NCI-H226 (cell line): ENCODE measurements at places on chromosomes 3 and 15.

- DNase-seq = no peak
Observed at GRCh38 chr15:33443708-33444107, 132.9 kb downstream of the RYR3 start.

GRCh38 chr15:67199391-67199790, 55.1 kb downstream of the AAGAB start:
- no peak for DNase-seq

DNA sequence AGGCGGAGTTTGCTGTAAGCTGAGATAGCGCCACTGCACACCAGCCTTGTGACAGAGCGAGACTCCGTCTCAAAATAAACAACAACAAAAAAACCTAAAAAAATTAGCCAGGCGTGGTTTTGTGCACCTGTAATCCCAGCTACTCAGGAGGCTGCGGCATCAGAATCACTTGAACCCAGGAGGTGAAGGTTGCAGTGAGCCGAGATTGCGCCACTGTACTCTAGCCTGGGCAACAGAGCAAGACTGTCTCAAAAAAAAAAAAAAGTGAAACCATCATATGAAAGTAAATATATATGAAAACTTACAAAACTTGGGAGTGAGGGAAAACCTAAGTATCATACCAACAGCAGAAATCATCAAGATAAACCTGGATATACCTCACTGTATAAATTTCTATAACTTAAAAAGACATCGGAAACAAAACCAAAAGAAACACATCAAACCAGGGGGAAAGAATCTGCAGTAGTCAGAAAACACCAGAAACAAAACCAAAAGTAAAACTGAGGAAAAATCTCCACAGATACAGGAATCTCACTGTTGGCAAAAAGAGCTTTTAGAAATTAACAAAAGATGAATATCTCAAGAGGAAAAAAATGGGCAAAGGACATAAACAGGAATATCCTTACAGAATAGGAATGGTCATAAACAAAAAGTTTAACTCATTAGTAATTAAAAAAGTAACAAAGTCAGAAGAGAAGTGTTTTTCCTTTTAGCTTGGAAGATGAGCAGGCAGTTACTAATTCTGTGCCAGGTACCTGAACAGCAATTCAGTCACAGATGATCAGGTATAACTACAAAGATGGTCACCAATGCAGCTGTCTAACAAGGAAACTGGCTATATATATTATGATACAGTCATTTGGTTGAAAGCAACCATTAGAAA, 41.3 kb downstream of the ETV5 start:
- DNase-seq = no peak

DNA sequence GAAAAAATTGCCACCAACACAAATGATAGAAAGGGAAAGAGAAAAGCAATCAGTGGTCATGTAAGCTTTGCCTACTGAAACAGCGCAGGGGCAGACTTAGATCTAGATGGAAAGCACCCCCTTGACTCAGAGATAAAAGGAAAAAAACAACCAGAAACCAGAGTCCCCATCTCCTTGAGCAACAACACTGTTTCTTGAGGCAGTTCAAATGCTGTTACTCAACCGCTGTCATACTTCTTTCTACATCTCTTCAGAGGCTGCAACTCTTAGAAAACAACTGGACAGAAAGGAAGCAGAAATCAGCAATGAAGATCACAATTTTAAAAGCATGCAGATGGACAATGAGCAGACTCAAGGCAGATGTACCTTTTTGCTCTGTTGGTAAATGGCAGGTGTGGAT, 36.5 kb downstream of the FSIP1 start:
- no peak for DNase-seq

- DNase-seq = peak; percentile 5
Observed at GRCh38 chr3:196238612-196239560, 22.6 kb downstream of the SLC51A start.

GRCh38 chr3:137165117-137165806, 207.5 kb downstream of the IL20RB start:
- DNase-seq = peak; percentile 39

DNA sequence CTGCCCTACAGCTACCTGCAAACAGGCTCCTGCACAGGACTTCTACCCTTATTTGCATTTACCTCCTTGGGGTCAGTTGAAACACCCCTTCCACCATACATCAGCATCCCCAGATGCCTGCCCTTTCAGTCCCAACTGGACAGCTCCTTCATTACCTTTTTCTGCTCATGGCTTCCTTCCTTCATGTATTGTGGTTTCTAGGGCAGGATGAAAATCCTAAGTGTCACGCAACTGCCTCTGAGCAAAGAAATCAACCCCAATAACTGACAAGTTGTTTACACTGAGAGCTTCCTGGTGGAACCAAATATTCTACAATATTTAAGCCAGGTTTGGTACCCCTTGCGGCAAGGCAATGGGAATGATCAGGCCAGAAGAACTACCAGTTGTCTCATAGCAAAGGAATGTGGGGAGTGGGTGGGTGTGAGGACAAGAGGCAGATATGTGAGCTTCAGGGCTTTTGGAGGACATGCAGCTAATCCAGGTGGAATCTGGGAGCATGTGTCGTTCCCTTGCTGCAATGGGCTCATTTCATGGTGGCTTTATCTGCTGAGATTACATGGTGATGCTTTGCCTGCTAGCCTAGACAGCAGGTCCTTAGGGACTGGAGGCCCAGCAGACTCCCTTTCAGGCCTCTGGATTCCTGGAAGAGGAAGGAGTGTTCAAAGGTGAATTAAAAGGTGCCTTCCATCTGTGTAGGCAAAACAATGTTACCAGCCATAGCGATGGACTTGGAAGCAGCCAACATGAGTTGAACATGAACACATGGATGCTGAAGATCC, 34.9 kb downstream of the PPCDC start:
- DNase-seq = no peak

DNA sequence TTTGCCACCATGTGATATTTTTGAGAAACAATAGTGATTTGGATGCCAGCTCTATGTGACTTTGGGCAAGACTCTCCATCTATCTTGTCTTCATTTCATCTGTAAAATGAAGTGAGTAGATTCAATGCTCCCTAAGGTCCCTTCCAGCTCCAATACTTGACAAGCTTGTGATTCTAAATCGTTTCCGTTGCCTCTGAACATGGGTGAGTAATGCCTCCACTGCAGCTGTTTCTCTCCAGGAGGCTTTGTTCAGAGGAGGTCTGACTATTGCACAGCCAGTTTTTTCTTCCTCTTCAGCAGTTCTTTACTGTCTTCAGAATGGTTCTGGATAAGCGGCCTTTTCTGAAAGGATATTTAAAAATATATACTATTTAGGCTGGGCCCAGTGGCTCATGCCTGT, 14.8 kb upstream of the TMOD3 start:
- no peak for DNase-seq

DNA sequence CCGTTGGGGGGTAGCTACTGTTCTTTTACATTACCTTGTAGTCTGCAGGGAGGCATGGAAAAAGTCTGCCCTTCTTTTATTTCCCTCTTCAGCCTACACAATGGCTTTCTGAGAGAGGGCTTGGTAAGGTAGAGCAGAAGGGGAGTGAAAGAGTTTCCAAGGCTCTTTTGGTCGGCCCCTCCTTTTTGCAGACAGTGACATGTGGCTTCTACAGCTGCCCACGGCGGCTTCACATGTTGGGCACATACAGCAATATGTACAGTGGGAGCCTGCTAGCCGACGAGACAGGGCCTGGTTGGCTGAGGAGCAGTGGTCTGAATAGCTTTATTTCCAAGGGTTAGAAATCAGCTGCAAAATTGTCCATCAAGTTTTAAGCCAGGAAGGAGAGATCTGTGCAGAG, 4.0 kb downstream of the INAFM2 start:
- no peak for DNase-seq

- peak; percentile 3 for DNase-seq
Observed at GRCh38 chr3:36446276-36446675, 66.0 kb downstream of the STAC start.

- DNase-seq = no peak
Observed at GRCh38 chr3:55449527-55449926, 37.6 kb downstream of the WNT5A start.

DNA sequence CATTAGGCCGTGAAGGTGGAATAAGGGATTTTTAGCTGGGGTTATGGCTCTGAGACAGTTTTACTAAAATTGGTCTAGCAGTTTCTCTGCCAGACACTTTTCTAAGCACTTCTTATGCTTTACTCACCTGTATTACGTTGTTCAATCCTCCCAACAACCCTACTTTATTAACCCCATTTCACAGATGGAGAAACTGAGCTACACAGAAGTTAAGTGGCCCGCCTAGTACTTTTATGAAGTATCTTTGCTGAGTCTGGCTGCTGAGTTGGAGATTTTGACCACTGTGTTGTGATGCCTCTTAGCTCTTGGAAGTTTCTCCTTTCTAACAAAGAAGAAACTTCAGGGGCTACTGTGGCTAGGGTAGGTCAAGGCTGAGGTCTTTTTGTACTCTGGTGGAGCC, 11.5 kb downstream of the LIMD1 start:
- no peak for DNase-seq

DNA sequence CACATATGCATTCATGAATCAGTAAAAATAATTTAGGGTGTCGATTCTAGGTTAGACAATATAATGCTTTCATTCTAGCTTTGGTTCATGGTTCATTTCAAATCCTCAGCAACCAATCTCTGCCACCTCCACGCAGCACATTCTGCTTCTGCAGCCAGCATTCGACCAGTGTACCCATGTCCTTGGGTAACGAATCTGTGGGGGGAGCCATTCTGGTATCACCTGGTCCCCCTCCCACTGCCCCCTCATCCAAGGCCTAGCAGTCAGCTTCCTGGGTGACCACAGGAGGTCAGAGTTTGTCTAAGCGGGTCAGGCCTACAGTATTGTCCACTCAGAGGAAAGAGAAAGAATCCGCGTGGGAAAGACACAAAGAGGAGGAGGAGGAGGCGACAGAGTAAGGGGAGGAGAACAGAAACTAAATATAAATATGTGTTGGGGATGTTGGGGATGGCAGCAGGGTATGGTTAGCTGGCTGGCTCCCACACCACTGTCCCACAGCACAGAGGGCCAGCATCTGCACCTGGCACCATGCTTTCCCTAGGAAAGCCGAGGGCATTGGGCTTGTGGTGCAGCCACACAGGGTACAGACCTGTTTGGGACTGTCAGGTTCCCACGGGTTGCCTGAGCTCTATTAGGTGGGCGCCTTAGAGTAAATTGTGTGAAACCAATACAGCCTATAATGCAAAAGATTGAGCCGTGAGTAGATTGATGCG, 12.1 kb downstream of the PAK6 start:
- DNase-seq = no peak

DNA sequence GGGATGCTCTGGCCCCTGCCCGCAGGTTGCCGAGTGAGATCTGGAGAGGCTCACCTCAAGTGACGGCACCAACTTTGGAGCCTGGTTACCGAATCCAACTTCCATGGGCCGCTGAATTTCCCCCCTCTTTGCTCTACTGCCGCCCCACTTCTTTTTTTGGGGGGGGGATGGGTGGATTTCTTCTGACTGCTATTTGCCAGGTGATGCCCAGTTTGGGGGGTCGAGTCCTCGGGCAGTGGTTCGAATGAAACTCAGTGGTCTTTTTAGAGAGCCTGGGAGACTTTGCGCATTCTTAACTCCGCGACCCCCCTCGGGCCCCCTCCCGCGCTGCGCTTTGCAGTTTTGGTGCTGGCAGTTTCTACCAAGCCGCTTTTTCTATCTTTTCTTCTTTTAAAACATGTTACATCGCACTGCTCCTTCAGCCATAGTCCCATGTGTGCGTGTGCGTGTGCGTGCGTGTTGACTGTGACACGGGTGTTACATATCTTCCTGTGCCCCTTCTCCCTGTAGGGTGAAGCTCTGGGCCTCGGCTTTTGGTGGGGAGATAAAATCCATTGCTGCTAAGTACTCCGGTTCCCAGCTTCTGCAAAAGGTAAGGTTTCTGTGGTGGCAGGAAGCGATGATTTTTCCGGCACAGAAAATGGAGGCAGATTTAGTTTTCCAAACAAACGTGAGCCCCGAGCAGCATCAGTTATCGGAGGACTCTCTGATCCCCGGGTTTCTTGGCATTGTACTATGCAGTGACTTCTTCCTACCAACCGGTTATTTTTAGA, 837 bp downstream of the CACNA2D3 start:
- DNase-seq = no peak

- DNase-seq = no peak
Observed at GRCh38 chr3:141476033-141476432, 10.8 kb upstream of the RASA2 start.

GRCh38 chr15:95604634-95605036, 725.9 kb upstream of the NR2F2 start:
- DNase-seq = peak; percentile 84

GRCh38 chr3:74676-75243, 121.8 kb upstream of the CHL1 start:
- no peak for DNase-seq

GRCh38 chr3:168714609-168715240, 619.0 kb upstream of the GOLIM4 start:
- no peak for DNase-seq

GRCh38 chr3:124044956-124045355, 53.0 kb upstream of the ROPN1 start:
- no peak for DNase-seq

DNA sequence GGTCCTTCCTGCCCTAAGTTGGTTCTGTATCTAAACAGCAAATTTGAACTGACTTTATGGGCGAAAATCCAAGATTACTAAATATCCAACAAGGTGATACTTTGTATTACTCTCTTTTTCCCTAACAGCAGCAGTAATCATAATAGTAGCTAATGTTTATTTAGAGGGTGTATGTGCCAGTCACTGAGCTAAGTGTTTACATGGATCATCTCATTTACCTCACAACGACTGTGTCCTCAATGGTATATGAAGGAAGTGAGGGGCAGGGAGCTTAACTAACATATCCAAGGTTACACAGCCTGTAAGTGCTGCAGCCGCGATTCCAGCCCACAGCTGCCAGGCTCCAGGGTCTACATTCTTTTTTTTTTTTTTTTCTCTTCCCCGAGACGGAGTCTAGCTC, 10.3 kb upstream of the LRRC34 start:
- no peak for DNase-seq

- no peak for DNase-seq
Observed at GRCh38 chr15:48624700-48625099, 20.8 kb downstream of the FBN1 start.

DNA sequence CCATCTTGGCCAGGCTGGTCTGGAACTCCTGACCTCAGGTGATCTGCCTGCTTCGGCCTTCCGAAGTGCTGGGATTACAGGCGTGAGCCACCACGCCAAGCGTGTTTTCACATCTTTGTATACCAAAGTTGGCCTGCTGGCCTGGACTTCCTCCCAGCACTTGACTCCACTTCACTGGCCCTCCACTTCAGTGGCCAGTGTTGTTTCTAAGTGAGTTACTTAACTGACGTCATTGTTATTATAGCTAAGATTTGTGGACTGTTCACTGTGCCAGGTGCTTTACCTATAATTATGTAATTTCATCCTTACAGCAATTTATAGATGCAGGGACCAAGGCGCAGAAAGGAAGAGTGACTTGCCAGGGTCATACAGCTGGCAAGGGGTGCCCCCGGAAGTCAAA, 52.0 kb downstream of the HRH1 start:
- no peak for DNase-seq
